Upper lobe of right lung (tissue), 1 donor: ENCODE measurements at places on chromosomes 3 and 15. TPM values are rescaled to one million over a fixed set of nuclear protein-coding genes. Genes with fewer than 3 reads are reported as not detected.

CDCP1 gene
- 19.1 TPM for total RNA-seq

GRCh38 chr3:192906940-192907339, 10.7 kb downstream of the MB21D2 start:
- no peak for DNase-seq

DNA sequence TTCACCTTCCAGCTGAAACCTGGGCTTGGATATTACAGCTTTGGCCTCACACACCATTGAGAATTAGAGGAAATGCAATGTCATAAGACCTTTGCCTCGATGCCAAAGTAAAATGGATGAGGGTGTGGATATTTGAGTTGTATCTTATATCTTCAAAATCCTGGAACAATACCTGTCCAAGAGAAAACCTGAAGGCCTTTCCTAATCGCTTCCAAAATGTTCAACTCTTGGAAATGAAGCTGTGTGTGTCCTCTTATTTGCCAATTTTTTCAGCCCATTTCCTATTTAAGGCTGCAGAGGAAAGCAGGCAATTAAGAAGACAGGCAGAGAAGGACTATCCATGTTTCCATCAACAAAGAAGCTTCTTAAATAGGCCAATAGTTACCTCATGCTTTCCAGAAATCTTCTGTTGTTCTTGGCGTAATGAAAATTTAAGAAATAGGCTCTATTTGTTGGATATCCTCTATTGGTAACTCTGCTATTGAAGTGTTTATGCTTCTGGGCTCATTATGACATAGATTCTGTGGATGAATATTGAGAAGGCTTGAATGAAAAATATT, 99.5 kb upstream of the ZBTB20 start:
- no peak for DNase-seq

GRCh38 chr3:129312021-129312639, 33.5 kb downstream of the HMCES start:
- DNase-seq: no peak

DNA sequence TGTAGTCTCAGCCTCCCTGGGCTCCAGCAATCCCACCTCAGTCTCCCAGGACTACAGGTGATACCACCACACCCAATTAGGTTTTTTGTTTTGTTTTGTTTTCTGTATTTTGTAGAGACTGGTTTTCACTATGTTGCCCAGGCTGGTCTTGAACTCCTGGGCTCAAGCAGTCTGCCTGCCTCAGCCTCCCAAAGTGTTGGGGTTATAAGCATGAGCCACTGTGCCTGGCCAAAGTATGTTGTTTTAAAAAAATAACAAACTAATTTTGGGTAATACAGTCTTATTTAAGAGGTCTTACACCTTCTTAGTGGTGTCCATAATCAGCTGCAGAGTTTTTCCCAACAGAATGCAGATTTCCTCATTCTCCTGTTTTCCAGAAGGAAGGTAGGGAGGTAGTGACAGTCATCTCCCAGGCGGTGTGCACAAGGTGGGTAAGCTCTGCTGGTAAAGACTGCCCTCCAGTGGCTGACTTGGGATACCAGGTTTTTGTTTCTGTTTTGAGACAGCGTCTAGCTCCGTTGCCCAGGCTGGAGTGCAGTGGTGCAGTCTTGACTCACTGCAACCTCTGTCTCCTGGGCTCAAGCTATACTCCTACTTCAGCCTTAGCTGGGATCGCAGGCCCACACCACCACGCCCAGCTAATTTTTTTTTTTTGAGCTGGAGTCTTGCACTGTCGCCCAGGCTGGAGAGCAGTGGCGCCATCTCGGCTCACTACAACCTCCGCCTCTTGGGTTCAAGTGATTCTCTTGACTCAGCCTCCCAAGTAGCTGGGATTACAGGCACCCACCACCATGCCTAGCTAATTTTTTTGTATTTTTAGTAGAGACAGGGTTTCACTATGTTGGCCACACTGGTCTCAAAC, 58.4 kb downstream of the MAP6D1 start:
- DNase-seq: peak; percentile 80

SLC25A26 gene
- total RNA-seq: 18.0 TPM

DNA sequence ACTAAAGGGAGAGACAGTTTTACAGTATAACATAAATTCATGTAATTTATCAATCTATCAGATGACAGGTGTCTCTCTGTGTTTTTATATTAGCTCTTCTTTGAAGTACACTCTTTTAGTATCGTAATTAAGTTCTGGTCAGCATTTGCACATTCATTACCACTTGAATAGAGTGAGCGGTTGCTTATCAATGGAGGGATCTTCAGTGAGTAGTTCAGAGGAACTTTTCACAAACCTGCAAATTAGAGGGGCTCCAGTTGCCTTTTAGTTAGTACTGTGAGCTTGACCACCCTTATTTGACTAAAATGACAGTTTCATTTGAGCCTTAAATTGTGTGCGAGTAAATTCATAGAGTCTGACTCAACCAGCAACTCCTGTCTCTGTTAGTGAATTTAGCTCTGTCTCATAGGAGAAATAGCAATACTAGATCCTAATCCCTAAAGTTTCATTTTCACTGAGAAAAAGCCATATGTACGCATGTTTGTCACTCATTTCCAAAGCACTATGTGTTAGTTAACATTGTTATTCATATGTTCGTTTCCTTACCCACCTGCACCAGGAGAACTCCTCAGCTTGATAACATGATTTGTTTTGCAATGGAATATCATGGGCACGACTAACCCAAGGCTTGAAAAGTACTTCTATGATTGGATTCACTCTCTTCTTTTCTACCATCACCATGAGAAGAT, 57.5 kb upstream of the ZBED2 start:
- no peak for DNase-seq

DNA sequence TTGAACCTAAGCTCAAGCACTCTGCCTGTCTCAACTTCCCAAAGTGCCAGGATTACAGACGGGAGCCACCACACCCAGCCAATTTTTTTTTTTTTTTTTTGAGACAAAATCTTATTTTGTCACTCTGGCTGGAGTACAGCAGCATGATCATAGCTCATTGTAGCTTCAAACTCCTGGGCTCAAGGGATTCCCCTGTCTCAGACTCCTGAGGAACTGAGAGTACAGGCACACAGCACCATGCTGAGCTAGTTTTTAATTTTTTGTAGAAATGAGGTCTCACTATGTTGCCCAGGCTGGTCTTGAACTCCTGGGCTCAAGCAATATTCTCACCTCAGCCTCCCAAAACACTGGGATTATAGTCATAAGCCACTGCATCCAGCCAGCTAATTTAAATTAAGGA, 36.8 kb upstream of the SUCLG2 start:
- no peak for DNase-seq

DNA sequence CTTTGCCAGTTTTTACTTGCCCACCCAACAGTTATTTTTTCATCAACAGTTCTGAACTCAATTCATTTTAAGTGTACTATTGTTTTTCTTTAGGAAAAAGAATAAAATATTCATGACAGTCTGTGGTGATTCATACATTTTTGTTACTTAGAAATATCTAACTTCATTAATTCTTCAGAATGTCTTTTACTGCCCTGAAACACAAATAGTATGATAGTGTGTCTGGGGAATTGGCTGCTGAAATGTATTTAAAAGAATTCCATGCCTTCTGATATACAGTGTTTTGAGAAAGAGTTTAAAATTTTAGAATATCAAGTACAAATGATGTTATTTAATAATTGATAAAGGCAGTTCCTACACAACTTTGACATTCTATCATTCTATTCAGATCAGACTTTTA, 854.1 kb downstream of the NAALADL2 start:
- DNase-seq: no peak

DNA sequence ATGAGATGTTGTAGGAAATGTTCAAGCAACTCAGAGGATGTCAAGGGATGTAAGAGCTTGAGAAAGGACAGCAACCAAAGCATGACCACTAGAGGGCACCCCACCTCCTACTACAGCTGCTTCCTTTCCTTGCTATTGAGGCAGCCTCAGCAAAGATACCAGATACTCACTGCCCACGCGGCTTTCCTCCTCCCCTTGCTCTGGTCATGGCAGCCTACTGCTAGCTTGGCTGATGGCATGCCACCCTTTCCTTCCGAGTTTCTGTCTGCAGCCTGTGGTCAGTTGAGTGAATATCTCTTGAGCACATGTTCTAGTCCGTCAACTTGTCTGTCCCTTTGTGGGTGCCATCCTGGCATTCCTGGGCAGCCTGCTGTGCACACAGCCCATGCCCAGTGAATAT, 4.4 kb upstream of the CXCR6 start:
- peak; percentile 77 for DNase-seq

GOLGA6A gene
- total RNA-seq: not detected

DNA sequence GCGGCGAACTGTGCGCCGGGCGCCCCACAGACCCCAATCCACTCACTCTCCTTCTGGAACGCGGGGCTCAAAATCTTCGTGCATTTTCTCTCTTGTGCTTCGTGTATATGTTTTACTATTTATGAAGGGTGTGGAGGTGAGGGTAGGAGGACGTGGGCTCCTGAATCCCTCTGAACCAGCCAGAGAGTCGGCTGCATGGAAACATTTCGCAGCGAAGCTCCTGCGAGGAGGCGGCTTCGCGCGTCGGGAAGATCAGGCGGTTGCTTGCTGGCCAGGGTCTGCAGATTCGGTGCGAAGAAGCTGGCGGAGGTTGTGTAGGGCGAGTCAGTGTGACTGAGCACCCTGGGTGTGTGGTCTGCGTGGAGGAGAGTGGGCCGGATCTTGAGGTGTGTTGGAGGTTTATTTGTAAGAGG, 1.1 kb downstream of the CNTN4 start:
- DNase-seq: no peak

DNA sequence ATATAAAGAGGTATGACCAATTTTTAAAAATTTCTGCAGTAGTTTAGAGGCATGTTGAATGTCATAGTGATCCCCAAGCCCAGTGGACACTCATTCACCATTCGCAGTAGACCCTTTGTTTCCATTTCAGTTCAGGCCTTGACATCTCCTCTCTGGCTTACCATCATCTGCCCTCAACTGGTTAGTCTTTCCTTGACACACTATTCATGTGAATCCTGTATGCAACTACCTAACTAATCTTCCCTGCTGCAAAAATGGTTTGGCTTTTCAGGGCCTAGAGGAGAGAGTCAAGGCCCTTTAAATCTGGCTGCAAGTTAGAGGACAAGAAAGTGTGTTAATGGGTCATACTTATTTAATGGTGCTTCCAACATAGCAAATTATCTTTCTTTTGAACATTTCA, 10.9 kb downstream of the APH1B start:
- DNase-seq: no peak

GRCh38 chr3:168077091-168077490, 18.6 kb downstream of the GOLIM4 start:
- no peak for DNase-seq

GRCh38 chr3:11600501-11601282, 43.0 kb downstream of the VGLL4 start:
- DNase-seq: peak; percentile 71

DNA sequence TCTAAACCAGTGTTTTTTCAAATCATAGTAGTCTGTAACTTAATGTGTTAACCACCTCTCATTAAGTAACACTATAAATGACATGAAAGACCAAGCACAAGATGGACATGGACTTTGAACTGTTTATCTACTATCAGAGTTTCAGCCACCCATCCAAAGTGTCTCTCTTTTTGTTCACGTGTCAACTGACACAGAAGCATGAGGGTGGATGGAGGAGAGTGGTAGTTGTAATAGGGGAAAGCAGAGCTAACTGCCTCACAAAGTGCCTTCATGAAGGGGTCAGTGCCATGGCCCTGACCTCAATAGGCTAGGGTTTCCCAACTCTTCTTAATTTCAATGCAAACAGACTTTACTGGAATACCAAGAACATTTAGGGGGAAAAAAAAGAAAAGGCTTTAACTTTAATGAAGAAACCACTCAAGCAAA, 32.1 kb upstream of the TRPM7 start:
- DNase-seq: no peak

DNA sequence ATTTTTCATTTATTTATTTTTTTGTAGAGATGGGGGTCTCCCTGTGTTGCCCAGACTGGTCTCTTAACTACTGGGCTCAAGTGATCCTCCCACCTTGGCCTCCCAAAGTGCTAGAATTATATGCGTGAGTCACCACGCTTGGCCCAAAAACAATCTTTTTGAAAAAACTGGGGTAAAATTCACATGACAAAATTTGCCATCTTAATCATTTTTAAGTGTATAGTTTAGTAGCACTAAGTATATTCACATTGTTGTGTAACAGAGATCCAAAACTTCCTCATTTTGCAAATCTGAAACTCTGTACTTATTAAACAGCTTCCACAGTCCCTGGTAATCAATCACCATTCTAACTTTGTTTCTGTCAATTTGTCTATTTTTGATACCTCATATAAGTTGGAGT, 5.2 kb downstream of the SNX1 start:
- no peak for DNase-seq

DNA sequence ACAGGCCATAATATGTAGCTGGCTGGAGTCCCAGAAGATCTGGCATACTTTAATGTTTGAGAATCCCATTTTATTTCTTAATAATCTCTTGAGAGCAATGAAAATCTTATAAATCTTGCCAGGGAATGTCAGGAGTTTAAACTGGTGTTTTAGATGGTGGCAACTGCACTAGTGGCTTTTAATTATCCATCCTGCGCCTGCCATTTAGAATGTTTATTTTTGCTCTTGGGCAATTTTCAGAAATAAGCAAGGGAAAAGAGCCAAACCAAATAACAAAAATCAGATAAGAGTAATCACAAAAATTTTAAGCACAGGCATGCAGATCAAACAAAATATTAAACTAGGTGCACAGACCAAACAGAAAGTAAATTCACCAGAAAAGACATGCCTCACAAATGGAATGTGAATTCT, 41.9 kb upstream of the UBP1 start:
- no peak for DNase-seq

DNA sequence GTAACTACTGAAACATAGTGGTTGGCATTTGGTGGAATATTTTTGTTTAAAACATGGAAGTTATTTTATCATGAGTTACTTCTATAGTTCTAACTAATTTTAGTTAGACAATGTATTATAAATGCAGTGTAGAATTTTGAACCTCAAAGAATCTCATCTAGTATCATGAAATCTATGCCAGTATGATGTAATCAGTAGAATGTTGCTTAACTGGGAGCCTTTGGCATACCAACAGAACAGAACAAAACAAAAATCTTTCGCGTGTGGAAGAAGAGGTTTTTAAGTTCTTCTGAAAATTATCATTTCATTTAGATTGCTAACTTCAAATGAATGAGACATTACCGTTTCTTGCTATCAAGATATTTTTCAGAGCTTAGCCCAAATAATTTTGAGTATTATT, 98.4 kb upstream of the LRRFIP2 start:
- DNase-seq: no peak

DNA sequence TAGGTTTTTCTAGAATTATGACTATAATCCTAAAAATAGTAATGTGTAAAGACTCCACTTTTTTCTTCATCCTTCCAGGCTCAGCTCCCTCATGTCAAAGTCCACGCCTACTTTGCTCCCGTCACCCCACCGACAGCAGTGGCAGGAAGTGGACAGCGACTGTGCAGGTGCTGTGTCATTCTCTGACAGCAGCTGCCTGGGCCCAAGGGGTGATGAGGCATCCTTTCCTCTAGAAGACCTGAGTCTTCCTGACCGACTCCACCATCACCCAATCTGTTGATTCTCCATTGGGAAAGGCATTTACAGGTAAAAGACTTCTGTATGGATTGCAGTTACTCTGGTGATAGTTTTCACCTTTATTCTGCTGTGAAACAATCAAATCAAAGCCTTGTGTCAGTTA, 54.8 kb downstream of the UBP1 start:
- no peak for DNase-seq

GP9 gene
- 1.2 TPM for total RNA-seq
